ENCODE measurements at places on chromosomes 7 and 10.

DNA sequence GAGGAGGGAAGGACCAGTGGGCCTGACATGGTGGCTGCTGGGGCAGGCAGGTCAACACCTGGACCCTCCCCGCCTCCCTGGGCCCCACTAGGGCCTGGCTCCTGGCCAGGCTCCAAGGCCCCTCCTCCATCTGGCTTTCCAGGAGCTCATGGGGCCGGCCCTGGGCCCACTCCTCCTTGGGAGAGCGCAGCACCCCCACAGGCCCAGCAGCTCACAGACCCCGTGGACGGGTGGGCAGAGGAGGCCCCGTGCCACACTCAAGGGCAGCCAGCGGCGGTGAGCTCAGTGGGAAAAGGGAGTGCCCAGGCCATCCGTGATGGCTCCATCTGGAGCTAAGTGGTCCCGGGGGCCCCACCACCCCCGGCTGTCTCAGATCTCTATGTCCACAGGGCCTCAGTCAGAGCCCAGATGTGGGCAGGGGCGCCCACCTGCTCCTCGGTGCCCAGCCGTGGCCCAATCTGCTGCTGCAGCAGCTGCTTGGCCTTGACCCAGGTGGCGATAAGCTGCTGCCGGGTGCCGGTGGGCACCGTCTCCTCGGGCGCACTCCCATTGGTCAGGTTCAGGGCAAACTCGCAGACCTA lies 32.8 kb downstream of the CFAP46 start:
- no peak for DNase-seq

DNA sequence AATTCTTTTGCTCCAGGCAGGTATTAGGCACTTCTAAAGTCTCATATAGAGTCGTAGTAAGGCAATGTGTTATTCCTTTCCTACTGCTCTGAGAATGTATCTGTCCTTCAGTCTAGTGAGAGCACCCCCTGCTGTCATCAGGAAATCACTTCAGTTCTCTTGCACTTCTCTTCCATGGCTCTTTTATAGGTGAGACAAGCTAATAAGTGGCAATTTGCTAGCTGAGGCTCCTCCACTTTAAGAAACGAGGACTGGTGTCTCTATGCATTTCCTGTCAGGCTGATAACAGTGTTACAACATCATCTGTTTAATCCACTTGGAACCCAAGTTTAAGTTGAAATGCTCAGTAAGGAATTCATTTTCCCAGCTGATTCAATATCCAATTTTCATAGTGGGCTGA lies 350.6 kb downstream of the TFEC start:
- DNase-seq, result peak; percentile 44

DNA sequence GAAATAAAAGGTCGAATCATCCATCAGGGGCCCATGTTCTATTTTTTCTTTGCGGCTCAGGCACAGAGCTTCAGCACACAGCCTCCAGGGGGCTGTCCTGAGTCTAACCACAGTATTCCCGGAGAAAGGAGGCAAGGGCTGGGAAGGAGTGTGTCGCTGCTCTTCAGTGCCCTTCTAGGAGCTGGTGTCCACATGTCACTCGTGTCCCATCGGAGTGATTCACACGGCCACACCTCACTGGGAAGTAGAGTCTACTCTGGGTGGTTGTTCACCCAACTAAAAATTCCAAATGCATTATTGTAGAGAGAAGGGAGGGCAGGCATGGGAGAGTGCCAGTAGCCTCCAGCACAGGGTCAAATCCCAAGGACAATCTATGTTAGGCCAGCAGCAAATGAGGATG lies 114.8 kb upstream of the LANCL2 start:
- peak; percentile 26 for DNase-seq

GRCh38 chr7:1076184-1077072 lies 11.5 kb upstream of the GPER1 start:
- no peak for DNase-seq

DNA sequence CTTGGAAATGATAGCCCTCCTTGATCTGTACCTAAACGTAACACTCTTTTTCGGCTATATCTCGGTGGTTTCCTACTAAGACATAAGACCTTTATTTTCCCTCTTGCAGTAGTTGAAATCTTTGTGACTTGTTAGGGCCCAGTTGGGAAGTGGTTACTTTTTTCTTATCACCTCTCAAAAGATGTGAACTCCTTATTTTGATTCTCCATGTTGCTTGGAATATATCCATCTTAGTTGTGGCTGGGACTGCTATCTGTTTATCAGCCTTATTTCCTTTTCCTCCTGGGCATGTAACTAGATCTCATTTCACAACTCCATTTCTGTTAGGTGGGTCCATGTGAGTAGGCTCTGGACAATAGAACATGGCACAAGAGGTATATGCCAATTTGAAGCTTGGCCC lies 4.1 kb upstream of the CPED1 start:
- DNase-seq, result no peak

DNA sequence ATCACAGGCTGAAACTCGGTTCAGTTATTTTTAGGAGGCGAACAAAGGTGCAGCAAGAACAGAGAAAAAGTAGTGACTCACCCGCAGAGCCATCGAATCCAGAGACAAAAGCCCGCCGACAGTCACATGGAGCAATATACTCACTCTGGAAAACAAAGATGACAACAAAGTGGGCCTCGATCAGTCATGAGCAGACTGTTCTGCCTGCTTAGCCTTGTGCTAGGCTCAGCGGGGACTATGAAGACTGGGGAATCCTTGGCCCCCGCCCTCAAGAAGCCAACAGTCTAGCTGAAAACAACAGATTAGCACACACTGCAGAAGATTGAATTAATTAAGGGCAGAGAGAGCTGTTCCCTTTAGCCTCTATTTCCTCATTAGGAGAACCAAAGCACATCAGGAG lies 30.4 kb downstream of the XPNPEP1 start:
- DNase-seq, result peak; percentile 31

- DNase-seq, result peak; percentile 40
Measured at GRCh38 chr7:152674860-152675758, 832 bp downstream of the XRCC2 start.

DNA sequence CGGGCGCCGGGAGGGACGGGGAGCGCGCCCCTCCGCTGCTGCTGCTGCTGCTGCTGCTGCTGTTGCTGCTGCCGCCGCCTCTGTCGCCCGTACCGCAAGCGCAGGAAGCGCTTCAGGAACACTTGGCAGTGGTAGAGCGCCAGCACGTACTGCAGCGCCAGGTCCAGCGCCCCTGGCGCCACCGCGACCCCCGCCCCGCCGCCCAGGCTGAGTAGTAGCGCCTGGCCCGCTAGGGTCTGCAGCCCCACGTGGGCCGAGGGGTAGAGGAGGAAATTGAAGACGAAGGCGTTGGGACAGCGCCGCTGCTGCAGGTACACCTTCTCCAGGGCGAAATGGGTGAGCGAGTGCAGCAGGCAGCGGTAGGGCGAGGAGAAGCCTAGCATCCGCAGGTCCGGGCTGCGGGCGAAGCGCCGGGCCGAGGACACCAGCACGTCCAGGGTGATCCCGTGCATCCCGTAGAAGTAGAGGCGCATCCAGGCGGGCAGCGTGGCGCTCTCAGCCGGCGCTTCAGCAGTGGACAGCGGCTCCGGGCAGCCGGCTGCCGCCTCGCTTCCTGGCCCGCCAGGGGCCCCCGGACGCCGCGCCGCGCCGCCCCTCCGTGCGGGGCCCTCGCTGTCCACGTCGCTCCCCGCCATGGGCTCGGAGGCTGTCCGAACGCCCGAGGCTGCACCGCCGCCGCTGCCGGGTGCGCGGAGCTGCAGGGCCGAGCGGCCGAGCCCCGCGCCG lies at the start of gene TMEM229A:
TMEM229A (minus strand) TSS at position 699 of the 726 bp plus-strand sequence; CDS start at position 635, 64 bp downstream.
- DNase-seq, result peak; percentile 13

- DNase-seq, result peak; percentile 87
Measured at GRCh38 chr10:61904733-61905725, 3.5 kb downstream of the ARID5B start.

DNA sequence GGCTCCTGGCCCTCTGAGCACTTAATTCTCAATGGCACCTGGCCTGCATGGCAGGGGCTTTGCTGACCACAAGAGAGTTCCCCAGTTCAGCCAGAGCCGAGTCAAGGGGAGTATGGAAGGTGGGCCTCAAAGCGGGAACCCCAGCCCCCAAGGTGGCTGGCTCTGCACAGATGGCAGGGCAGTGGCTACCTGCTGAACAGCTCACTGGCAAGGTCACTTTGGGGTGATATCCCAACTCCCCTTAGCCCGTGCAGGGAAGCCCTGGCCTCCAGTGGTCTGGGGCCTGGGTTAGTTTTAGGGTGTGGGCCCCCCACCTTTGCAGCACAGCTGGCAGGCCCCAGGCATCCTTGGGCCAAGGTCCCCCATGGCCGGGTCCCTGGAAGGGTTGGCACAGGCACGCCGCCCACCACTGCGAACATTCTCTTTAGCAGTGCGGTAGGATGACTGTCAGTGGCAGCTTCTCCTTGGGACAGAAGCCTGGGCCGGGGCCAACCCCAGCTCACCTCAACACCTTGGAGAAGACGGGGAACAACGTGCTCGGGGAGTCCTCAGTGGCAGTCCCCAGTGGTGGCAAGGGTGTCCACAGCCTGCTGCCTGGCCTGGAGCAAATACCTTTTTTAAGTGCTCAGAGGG lies 36.8 kb downstream of the PPIF start:
- DNase-seq, result no peak

GRCh38 chr10:117945651-117946050 lies 101.1 kb downstream of the RAB11FIP2 start:
- DNase-seq, result no peak

DNA sequence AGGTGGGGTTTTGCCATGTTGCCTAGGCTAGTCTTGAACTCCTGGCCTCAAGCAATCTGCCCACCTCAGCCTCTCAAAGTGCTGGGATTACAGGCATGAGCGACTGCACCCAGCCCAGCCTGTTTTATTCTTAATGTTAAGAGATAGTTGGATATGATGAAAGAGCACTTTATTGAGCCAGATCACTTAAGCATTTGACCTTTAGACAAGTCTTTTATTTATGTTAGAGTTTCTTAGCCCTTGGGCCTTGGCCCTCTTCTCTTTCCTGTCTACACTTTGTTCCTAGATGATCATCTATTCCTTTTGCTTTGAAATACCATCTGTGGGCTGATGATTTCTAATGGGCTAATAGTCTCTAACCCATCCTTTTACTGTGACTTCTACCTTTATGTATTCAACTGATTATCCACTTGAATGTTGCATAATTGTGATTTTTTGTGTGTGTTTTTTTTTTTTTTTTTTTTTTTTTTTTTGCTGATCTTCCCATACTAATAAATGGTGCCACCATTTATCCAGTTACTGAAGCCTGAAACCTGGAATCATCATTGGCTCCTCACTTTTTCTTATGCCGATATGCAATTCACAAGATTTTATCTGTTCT lies 34.8 kb downstream of the BTRC start:
- no peak for DNase-seq

GRCh38 chr7:23020742-23021401 lies 6.9 kb upstream of the HYCC1 start:
- DNase-seq, result peak; percentile 91

- DNase-seq, result no peak
Measured at GRCh38 chr7:34757570-34758110, 99.6 kb downstream of the NPSR1 start.

DNA sequence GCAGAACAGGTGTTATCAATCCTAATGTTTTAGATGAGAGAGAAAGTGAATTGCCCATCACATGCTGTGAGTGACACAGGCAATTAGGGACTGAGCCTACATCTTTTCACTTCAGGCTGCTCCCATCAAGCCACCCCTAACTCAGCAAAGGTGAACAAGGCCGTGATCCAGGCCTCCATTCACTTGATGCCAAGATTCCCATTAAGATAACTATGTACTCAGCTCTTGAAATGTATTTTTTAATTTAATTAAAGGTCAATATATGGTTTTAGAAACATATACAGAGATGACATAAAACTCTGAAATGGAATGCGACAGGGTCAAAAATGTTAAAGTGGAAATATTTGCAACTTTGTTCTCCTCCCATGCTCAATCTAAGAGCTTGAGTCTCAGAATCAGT lies 27.9 kb upstream of the UBE2H start:
- DNase-seq, result no peak

DNA sequence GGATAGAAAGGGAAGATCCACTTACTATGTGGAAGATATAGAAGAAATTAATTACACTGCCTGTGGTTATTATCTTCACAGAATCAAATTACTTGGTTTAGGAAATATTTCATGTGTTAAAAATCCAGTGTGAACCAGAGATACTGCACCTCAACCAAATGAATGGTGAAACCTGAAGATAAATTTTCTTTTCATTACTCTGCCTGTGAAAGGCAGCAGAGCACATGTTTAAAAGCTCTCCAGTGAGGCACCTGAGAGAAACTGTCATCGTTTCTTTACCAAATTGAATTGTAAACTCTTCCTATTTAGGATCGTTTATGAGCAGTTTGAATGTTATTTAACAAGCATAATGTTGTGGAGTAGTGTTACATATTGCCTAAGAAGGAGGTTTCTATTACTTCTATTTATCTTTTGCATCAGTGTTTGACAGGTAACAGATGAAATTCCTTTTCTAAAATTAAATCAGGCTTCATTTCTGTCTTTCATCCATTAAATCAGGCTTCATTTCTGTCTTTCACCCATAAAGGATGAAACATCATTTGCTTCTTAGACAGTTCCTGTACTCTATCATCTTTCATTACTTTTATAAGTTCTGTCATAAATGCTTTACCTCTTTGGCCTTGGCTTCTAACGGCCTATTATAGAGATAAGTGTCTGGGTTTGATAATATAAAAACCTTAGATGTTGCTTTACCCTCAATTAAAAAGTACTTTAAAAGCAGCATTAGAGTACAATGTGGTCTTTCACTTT lies 266.6 kb downstream of the NXPH1 start:
- no peak for DNase-seq

GRCh38 chr10:22681783-22682183 lies 32.6 kb downstream of the PIP4K2A start:
- peak; percentile 77 for DNase-seq

- DNase-seq, result peak; percentile 40
Measured at GRCh38 chr7:92246360-92247101, 757 bp downstream of the ANKIB1 start.

DNA sequence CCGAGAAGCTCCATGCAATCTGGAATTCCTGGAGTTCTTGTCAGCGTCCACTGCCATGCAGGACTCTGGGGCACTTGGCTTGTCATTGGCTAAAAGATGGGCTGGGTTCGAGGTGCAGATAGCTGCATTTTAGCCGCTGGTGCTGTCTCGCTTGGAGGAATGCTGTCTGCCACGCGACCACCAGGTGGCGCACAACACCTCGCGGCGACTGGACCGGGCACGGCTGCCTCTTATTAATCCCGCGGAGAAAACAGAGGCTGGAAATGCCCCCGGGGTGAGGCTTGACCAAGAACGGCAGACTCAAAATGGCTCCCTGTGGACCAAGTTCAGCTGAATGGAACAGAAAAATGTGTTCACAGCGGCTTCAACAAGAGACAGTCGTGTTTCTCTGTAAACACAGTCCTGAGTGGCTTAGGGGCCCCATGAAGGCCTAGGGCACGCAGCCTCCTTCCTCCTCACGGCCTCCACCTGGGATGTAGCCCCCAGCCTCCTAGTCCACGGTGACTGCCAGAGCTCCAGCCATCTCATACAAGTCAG lies 46.2 kb downstream of the AOC1 start:
- peak; percentile 69 for DNase-seq

DNA sequence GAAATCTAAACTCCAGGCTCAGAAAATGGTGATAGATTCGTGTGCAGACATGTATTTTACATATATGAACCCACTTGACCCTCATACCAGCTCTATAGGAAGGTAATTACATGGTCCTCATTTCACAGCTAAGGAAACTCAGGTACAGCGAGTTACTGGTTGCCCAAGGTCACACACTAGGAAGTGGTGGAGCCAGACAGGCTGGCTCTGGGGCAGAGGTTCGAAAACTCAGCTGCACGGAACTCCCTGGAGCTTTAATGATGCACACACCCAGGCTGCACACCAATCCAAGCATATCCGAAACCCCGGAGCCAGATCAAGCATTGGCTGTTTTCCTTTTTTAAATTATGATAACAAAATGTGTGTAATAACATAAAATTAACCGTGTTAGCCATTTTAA lies 172.4 kb downstream of the COBL start:
- no peak for DNase-seq
